D721Med (cell line): ENCODE measurements at places on chromosomes 4 and X.

DNA sequence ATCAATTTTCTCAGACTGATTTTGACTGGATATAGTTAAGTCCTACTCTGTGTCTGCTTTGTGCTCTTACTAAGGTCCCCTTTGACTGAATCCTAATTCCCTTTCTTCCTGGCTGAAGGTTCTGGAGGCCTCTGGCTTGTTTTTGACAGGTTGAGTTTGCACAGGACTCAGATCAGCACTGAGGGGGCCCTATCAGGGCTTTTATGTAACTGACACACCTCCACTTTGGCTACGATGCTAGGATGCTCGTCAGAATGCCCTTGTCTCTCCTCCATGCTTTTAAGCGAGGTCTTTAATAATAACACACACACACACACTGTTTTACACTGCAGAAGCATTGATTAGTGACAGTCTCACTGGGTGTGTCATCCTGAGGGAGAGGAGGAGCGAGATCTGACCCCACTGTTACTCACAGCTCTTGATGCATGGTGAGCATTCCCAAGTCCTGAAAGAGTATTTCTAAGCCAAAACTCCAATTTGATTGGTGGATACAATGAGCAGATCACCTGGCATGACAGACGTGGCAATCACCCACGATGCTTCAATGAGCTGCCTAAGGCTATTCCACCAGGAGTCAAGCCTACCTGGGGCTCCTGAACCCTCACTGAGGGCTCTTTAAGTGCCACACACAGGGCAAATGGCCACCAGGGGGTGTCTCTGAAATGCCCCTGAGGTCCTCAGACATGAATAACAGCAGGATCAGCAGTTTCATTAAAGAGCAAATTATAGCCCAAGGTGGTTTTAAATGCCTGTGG lies 130.4 kb upstream of the CPEB2 start:
- DNase-seq = no peak

GRCh38 chr4:76208005-76208765 lies 5.4 kb downstream of the SCARB2 start:
- no peak for DNase-seq

DNA sequence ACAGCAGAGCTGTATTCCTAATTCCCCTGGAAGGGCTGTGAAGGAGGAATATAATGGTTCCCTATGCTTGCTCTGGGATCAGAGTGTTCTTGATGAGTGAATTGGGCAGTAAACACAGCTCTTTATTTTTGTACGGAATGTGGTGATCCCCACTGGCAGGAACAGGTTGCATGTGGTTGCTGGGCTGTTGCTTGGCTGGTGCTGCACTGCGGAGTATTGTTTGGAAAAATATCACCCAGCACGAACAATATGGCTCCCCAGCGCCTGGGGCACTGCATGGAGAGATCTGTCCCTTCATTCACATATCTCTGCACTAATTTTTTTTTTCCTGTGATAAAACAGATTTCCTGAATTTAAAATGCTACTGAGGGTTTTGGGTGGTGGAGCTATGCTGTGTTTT lies 119.7 kb downstream of the MGST2 start:
- DNase-seq = no peak

GRCh38 chr4:69078852-69079251 lies 17.4 kb upstream of the UGT2B7 start:
- DNase-seq = no peak

DNA sequence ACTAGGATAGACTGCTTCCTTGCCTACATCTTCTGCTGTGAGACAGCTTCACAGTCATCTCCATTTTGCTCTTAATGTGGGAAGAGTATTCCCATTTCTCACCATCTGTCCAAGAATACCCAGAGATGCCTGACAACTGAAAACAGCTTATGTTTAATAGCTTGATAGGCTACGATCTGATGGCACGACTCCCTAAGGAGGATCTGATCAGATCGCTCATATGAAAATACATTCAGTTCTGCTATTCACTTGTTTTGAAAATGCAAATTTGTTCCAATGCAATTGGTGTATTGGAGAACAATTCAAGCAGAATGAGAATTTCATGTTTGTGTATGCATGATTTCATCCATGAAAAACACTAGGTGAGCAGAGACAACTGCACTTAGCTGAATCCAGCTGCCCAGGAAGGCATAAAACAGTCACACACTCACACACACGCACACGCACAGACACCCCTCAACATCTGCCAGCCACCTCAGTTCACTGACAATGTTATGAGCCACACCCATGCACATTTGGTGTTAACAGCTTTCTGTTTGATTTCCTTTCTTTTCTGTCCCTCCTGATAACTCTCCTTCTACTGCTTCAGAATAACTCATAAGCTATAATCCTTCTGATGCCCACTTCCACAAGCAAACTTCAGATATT lies 29.6 kb downstream of the TRIML1 start:
- no peak for DNase-seq
